ENCODE measurements at places on chromosomes 16 and 17.

- no peak for DNase-seq
Measured at GRCh38 chr16:58866935-58867334, 132.8 kb upstream of the GOT2 start.

GRCh38 chr16:66703406-66704215, 7.1 kb upstream of the CMTM4 start:
- DNase-seq = no peak

GRCh38 chr16:75219838-75220237, 1.1 kb downstream of the CTRB1 start:
- no peak for DNase-seq

GRCh38 chr16:2990891-2991290, 10.6 kb upstream of the PKMYT1 start:
- no peak for DNase-seq

GRCh38 chr17:42284566-42284965, 3.7 kb upstream of the STAT5A start:
- no peak for DNase-seq

DNA sequence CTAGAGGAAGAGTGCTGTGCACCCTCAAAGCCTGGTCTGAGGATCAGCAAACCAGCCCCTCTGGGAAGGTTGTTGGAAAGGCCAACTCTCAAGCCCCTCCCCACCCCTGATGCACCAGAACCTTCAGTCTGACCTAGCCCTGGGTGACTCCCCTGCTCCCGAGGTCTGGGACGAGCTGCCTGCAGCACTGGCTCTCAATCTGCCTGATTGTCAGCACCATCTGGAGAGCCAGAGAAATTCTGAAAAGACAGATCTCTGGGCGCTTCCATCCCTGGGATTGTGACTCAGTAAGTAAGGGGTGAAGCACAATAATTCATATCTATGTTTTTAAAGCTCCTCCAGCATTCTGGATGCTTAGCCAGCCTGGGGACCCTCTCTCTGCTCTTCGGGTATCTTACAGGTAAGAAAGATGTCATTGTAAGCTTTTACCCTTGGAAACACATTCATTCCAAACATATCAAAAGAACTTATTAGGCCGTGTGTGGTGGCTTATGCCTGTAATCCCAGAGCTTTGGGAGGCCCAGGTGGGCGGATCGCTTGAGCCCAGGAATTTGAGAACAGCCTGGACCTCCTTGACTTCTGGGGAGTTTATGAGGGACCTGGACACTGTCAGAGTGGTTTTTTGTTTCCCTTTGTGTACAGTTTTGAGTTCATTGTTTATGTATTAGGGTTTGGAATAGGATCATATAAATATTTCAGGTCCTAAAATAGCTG, 147.5 kb downstream of the KCNJ12 start:
- no peak for DNase-seq

GRCh38 chr16:68377667-68378393, 67.0 kb downstream of the PRMT7 start:
- DNase-seq = no peak

DNA sequence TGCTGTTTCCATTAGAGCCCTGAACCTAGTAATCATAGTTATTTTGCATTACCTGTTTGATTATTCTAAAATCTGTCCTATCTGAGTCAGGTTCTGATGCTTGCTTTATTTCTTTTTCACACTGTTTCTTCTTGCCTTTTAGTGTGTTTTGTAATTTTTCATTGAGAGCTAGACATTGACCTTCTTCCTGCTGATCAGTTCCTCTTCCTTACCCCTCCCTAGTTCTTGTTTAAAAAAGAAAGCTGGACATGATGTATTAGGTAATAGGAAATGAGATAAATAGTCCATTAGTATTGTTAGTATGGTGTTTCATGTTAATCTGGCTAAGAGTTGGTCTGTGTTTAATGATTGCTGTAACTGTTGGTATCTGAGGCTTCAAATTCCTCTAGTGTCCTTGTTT, 13.4 kb downstream of the WWP2 start:
- DNase-seq = no peak

- DNase-seq = no peak
Measured at GRCh38 chr16:50598256-50598894, 50.2 kb downstream of the NKD1 start.
